ENCODE measurements at places on chromosomes 12 and 14.
A peak's percentile ranks its signal among the peaks of the same experiment; 100 is the strongest.

- DNase-seq = no peak
These were observed 21.2 kb downstream of the ASB2 start for GRCh38 chr14:93954900-93955849.

- peak; percentile 20 for DNase-seq
These were observed 844 bp downstream of the DPF3 start for GRCh38 chr14:72892879-72893635.

DNA sequence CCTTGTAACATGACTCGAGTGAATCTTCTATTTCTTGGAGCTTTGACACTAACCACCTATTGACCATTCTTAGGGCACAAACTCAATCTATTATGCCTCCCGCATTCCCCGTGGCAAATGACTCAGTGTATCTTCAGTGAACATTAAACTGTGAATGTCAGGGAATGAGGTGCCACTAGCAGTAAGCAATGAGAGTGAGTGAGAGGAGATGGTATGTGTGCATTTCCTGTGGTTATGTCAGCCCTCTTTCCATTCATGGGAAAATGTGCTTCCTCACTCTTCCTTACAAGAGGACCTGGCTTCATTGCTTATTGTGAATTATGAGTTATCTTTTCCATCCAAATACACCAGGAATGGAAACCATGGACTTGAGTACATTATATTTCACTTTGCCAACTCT, 229.2 kb downstream of the EMP1 start:
- DNase-seq = no peak

- DNase-seq = no peak
These were observed 4.8 kb upstream of the AEBP2 start for GRCh38 chr12:19434538-19434937.

- no peak for DNase-seq
These were observed 178.2 kb upstream of the HIF1A start for GRCh38 chr14:61516964-61517653.

GRCh38 chr14:83416476-83416875, 1882.8 kb upstream of the SEL1L start:
- no peak for DNase-seq

GRCh38 chr12:45279931-45280830, 64.3 kb downstream of the ANO6 start:
- no peak for DNase-seq

- no peak for DNase-seq
These were observed 245.9 kb downstream of the NPAS3 start for GRCh38 chr14:33184587-33184986.

DNA sequence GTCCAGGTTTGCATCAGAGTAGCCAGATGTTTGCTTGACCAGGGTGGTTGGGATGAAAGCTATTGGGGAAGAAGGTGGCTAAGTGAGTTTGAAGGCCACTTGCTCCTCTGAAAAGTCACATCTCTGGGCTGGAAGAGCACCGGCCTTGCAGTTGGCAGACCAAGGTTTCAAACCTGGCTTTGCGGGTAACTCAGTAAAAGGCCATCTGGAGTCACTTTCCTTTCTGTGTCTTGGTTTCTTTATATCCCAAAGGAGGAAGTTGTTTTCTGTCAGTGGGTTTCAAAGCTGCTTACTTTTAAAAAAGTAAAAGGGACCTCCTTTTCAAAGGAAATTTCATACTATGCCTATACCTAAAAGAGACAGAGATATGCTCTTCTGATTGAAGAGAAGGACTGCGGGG, 26.2 kb upstream of the CMA1 start:
- DNase-seq = no peak

- no peak for DNase-seq
These were observed 350.8 kb downstream of the LRFN5 start for GRCh38 chr14:41957459-41957858.

- no peak for DNase-seq
These were observed 458.4 kb upstream of the SOX5 start for GRCh38 chr12:24407884-24408283.

DNA sequence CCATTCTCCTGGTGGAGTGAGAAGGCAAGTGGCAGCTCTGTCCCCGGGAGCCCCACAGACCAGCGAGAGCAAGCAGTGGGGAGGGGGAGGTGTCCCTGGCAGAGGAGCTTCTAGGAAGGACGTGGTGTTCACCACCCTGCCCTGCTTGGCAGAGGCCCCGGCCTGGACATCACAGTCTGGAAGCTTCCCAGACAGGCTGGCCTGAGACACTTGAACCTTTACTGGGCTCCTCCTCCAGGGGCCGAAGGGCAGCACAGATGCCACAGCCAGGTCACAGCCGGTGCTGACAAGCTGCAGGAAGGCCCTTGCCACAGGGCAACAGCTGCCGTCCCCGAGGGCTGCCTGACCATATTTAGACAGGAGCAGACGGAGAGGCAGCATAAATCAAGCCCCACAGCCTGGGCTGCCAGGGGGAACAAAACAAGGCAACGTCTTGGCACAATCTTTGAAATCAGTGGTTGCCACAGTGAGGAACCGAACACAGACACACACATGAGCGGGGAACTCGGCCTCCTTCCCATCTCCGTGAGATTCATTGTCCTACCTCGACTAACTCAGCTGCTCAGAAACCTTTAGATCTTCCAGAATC, 28.5 kb downstream of the PRIMA1 start:
- DNase-seq = no peak

DNA sequence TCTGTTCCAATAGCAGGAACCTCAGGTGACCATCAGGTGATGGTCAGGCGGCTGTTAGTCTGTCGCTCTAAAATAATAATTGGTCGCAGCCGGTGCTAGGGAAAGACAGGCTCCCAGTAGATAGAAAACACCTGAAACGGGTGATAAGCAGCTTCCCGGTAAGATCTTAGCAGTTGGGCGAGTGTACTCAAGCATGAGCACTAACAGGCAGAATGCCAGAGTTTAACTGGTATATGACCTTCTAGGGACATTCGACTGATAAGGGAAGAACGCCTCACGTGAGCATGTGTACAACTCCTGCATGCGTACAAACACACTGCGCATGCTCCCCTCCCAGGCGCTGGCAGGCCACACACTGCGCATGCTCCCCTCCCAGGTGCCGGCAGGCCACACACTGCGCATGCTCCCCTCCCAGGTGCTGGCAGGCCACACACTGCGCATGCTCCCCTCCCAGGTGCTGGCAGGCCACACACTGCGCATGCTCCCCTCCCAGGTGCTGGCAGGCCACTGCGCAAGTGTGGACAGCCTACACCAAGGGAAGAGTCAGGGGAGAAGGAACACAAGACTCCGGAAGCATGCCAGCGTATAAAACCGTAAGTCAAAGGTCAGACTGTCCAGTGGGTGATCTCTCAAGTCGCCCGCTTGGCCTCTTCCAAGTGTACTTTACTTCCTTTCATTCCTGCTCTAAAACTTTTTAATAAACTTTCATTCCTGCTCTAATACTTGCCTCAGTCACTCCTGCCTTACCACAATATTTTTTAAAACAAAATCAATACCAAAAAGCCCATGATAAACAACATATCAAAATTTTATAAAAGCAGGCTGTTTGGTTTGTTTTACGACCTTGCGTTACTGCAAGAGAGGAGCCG, 24.5 kb downstream of the GPRC5D start:
- peak; percentile 22 for DNase-seq

GRCh38 chr12:4281173-4281654, 7.7 kb downstream of the CCND2 start:
- no peak for DNase-seq

GRCh38 chr14:20460458-20461224, 593 bp downstream of the PIP4P1 start:
- peak; percentile 64 for DNase-seq

DNA sequence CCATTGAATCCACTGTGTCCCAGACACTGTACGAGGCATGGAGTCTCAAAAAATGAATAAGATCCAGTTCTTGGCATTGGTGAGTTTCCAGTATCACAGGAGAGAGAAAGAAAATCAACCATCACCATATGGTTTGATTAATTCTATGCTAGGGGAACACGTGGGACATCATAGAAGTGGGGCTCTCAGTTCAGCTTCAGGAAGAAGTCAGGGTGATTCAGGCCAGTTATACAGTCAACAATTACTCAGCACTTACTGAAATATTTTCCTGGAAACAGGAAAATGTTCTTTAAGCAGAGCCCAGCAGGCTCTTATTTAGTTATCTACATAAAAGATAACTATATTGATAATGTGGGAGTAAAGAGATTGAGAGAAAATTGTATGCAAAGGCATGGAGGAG, 407.2 kb downstream of the NOVA1 start:
- no peak for DNase-seq

DNA sequence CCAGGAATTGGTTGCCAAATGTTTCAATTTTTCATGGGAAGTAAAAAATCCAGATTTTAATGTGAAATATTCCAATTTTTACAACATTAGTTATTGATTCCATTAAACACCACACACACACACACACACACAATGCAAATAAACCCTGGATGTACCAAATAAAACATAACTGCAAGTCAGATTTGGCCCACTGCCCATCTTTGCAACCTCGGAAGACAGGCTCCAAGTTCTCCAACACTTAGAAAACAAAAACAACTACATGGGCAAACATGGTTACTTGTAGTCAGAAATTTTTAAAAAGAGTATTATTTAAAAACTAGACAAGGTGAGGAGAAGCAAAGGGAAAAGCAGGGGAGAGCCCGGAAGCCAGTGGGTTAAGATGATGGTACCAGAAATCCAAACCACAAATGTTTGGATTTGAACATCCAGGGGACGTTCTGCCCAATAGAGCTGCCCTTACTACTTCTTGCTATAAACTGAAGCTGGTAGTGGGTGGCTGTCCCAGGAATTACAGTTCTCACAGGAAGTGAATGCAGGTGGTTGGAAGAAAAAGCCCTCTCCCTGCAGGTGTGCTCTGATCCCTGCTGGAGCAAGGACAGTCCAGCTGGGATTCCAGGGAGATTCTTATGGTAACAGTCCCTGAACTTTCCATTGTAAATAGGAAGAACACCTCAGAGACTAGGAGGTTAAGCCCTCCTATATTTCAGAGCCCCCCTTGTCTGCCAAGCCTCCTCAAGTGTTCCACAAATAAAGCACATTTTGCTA, 111.7 kb downstream of the SLC25A21 start:
- DNase-seq = no peak

- no peak for DNase-seq
These were observed 516 bp upstream of the LGALS3 start for GRCh38 chr14:55128386-55129085.

DNA sequence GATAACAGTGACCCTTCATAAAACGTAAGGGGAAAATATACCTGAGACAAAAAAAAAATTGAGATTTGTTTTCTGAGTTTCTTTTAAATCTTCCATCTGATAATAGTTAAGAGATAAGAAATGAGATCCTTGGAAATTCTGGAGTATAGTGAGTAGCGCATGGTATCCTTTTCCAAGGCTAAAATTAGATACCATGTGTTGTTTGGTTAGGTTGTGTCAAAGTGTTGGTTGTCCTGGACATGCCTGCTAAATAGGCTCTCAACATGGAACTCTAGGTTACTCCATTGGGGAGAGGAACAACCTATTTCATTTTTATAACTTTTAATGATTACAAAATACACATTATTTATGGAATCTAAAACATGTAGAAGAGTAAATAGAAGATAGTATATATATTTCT, 14.8 kb downstream of the PYGL start:
- DNase-seq = no peak

DNA sequence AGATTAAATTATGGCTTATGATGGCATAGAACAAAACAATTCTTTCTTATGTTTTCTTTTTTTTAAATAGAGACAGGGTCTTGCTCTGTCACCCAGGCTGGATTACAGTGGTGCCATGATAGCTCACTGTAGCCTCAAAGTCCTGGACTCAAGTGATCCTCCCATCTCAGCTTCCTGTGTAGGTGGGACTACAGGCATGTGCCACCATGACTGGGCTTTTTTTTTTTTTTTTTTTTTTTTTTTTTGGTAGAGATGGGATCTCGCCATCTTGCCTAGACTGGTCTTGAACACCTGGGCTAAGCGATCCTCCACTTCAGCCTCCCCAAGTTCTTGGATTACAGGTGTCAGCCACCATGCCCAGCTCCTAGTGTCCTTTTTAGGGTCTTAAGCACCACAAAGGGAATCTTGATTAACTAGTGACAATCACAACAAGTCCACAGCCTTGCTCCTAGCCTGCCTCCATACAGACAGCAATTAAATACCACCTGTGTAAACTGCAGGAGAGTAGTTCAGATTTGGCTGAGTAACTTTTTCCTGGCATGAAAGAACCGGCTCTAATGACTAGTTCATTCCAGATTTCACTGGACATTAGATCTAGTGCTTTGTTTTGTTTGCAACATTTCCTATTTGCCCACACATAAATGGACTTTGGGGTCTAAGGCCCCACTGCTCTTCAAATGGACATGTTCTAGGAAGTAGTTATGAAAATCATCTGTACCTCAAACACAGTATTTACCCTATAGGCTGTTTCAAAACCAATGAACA, 61.6 kb downstream of the SH2B3 start:
- DNase-seq = no peak

DNA sequence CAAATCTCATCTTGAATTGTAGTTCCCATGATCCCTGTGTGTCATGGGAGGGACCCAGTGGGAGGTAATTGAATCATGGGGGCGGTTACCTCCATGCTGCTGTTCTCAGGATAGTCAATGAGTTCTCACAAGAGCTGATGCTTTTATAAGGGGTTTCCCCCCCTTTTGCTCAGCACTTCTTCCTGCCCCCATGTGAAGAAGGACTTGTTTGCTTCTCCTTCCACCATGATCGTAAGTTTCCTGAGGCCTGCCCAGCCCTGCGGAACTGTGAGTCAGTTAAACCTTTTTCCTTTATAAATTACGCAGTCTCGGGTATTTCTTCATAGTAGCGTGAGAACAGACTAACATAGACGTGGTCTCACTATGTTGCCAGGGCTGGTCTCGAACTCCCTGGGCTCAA, 56.1 kb upstream of the EIF5 start:
- DNase-seq = no peak

- no peak for DNase-seq
These were observed 13.4 kb downstream of the BTBD6 start for GRCh38 chr14:105261781-105262180.

DNA sequence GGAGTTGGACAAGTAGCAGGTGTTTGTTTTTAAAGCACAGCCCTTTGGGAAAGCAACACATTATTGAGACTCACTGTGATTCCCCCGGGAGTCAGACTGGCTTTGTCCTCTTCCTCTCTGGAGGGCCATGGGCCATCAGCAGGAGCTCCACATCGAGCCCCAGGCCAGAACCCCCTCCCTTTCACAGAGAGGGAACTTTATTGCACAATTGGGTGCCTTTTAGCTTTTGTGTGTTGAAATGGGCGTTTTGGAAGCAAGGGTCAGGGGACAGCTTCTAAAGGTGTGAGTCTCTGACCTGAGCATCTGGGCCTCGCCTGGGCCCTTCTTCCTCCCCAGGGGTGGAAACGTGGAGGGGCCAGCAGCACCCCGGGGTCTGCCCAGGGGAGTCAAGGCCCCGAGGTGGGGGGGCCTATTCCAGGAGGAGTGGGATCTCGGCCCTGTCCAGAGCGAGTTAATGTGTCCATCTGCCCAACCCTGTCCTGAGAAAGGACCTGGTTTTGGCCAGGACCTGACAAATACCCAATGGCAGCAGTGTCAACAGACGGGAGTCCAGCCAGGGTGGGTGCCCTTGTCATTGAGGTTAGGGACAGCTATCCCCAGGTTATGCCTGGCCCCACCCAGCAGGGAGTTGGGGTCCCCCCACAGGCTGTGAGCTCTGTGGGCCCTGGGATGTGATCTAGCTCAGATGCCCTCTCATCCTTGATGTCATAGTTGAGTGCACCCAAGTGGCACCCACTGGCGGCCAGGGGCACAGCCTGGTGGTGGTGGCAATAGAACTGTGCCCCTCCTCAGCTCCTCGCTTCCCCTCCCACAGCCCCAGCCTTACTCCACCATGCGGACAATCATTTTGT, 37.1 kb downstream of the SLC8B1 start:
- DNase-seq = no peak
